NCI-H1105 treated with DMSO at 0.1 percent for 48 hours (cell line): ENCODE measurements at places on chromosomes 4 and X.

DNA sequence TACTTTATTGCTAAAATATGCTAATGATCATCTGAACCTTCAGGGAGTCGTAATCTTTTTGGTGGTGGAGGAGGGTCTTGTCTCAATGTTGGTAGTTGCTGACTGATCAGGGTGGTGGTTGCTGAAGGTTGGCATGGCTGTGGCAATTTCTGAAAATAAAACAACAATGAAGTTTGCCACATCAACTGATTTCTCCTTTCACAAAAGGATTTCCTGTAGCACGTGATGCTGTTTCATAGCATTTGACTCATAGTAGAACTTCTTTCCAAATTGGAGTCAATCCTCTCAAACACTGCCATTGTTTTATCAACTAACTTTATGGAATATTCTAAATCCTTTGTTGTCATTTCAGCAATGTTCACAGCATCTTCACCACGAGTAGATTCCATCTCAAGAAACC is 19.3 kb downstream of the DDIT4L start:
- no peak for DNase-seq

DNA sequence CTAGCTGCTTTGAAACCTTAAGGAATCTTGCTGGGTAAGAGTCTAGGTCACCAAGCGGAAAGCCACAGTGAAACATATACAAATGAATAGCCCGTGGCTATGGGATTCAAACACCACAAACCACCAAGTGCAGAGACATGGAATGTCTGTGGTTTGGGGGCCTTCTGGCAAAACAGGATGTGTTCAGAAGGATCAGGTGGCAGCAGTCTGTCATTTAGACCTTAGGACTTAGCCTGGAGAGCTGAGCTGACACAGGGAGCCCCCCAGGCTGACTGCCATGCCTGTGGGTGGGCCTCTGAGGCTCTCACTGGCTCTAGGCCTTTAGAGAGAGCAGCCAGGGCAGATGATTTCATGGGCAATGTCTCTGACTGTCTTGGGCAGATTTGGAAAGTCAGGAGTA is 225.6 kb downstream of the FBXW7 start:
- no peak for DNase-seq

DNA sequence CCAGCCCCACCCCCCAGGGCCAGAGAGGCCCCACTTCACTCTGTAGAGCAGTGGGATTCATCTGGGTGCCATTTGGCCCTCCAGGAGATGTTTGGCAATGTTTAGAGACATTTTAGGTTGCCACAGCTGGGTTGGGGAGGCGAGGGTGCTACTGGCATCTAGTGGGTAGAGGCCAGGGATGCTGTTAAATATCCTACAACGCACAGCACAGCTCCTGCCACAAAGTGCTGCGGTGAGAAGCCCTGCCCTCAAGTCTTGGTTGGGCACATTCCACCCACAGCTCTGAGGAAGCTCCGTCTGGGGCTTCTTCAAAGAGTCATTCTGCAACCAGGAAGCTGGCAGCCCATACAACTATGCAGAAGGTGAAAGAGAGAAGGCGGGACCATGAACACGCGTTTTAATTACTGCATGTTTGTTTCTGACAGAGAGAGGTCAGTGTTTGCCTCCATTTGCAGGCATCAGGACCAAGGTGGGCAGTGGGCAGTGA is 48.1 kb upstream of the FAM9C start:
- no peak for DNase-seq

DNA sequence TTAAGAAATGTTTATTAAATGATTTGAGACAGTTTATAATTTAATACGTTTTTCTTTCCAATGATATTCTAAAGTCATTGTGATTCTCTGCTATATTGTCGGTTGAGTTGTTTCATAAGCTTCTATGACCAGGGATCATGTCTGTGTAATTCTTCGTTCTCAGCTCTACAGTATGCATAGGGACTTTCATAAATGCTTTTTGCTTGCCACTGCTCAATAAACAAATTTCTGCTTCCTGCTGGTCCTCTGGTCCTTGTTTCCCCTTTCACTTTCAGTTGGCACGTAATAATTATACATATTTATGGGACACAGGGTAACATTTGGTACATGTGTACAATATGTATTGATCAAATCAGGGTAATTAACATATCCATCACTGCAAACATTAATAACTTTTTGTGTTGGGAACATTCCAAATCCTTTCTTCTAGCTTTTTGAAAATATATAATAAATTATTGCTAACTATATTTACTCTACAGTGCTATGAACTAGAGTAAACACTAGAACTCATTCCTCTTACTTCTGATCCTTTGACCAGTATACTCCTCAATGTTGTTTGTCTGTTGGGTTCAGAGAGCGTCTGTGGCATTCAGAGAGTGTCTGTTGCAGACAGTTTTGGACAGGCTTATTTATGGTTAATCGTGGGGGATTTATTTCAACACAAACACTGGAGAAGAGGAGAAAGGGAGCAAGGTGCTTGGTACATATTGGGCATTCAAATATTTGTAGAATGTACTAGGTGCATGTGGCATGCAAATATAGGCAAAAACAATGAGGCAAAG is 68.3 kb upstream of the SPANXB1 start:
- DNase-seq = no peak

- DNase-seq = no peak
Observed at GRCh38 chrX:12488771-12489170, 302.4 kb upstream of the PRPS2 start.

DNA sequence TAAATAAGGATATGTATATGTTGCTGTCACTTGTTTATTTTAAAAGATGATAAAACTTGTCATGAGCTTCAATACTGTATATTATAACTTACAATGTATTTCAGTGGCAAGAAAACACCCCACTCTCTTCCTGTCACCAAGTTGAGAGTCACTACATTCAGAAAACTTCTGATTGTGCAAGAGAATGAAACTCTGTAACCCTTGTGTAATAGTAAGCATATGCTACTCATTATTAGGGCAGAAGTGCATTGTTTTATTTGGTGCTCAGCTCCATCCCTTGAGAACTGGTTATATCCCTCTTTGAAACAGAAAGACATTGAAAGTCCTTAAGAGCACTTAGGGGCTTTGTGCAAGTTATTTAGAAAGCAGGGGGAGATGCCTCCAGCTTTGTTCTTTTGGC is 594.5 kb downstream of the ARAP2 start:
- no peak for DNase-seq

- no peak for DNase-seq
Observed at GRCh38 chr4:41285864-41286235, 29.1 kb downstream of the UCHL1 start.

- DNase-seq = no peak
Observed at GRCh38 chrX:65582450-65583082, 48.0 kb upstream of the LAS1L start.

DNA sequence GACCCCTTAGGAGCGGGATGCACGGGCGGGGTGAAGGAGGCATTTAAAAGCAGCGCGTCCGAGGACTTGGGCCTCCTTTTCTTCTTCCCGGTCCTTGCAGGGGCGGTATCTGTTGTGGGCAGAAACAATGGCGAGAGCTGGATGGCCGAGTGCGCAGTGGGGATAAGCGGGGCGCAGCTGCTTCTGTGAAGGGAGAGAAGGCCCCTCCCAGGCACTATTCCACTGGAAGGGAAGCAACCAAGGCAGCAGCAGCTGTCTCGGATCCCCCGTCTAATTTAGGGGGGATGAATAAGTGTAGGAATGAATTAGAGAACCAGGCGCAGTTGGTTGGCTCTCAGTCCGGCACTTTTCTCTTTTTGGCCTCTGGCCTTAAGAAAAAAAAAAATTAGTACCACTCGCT is 995 bp downstream of the SMARCA5 start:
- DNase-seq = peak; percentile 39

DNA sequence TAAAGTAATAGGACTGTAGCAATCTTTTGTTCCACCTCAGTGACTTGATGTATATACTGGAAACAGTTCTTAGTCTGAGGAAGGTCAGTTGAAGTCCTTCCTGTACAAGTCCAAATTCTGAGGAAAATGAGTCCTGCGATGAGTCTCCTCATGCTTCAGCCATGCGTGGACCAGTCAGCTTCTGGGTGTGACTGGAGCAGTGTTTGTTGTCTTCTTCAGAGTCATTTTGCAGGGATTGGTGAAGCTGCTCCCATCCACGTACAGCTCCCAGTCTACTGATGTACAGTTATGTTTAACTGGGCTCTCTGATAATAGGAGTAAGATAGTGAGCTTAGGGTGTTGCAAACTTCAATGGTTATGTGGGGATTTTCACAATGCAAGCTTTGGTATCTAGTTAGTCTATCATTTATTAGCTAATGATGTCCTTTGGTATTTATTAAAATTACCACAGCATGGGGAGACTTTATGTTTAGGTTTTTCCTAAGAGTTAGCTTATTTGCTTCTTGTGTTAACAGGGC is 3.4 kb downstream of the UGT2B17 start:
- DNase-seq = no peak

- DNase-seq = no peak
Observed at GRCh38 chrX:11756354-11757318, 1.4 kb upstream of the MSL3 start.

GRCh38 chrX:24902806-24903205 is 113.0 kb downstream of the ARX start:
- DNase-seq = no peak

DNA sequence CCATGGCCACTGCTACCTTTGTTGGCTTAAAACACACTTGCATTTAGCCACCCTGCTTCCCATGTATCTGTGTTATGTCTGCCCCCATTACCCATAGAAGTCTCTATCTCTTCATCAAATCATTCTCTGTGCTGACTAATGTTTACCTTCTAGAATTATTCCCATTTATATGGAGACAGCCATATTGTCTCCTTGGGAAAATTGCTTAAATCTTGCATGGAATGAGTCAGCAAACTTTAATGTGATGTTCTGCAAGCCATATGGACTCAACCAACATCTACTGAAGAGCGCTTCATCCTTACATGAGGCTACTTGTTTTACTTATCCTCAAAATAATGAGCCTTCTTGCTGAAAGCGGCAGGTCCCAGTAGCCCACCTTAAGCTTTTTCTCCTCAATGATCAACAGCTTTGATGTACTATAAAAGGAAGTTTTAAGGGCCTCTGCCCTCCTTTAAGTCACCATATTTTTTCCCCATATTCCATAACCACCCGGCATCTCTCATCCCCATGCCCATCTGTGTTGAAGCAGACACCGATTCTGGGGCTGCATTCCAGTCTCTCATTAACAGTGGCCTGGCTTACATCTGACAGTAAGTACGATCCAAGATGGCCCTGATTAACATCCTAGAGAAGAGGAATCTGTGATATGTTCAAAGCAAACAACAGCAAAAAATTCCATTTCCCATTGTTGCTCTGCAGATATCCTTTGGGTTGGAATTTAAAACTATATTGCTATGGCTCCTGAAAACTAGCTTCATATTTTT is 130.4 kb downstream of the ARHGAP6 start:
- DNase-seq = no peak

DNA sequence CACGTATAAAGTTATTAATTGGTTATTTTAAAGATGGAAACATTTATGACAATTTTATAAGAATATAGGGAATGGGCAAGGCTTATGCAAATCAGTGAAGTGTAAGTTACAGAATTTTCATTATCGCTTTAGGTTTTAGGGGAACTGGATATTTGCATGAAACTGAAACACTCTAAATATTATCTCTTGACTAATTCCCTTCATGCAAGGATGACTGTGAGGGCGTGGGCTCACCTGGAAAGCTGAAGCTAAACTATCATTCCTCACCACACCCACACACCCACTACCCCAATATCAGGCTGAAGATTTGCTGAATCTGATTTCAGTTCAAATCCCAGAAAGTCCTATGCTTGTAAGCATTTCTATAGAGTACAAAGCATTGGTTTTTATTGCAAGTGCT is 81.7 kb upstream of the ARHGAP24 start:
- no peak for DNase-seq

DNA sequence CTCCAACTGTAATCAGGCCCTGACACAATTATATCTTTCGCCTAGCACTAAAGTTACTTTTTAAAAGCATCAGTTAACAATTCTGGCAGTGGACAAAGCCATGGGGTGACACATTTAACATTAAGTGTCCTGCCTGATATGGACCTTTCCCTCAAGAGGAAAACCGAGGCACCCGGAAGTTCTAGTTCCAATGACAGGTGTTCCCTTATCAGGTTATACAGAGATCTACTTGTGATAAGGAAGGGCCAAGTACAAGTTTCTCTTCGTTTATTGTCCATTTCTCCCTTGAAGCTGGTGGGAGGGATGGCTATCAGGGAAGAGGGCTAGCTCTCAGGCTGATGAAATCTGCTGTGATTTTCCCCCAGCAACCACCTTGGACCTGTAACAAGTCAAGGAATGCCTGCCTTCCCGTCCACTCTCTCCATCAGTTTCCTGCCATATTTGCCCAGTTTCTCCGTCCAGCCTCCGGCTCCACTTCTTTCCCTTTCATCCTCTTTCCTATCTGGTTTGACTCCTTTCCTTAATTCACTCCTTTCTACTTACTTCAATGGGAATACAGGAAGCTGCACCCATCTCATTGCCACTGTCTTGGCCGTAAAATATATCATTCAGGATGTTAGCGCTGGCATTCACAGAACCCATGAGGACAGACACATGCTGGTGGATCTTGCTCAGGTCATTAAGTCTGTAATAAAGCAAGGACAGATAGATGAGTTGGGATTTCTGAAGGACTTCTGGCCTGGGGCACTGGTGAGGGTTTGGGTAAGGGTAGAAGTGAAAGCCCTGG is 95.0 kb downstream of the DGKK start:
- DNase-seq = no peak

GRCh38 chr4:20252656-20253282 is 1.1 kb downstream of the SLIT2 start:
- DNase-seq = peak; percentile 46

DNA sequence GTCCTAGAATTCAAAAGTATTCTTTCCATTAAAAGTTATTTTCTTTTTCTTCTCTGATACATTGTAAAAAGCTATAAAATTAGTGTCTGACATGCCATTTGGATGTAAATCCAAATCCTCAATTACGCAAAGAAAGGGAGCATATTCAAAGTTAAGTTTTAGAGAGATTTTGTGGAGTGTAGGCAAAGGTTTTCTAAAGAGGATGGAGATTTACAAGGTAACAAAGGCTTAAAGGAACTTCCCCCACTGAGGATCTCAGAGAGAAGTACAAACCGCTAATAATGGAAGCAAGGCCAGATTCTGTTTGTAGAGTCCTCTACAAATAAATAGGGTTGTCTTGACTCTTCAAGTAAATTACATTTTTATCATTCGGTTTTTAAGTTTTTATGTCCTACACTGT is 91.0 kb upstream of the MAPK10 start:
- DNase-seq = no peak

GRCh38 chr4:106370214-106370613 is 1.6 kb upstream of the GIMD1 start:
- DNase-seq = no peak

DNA sequence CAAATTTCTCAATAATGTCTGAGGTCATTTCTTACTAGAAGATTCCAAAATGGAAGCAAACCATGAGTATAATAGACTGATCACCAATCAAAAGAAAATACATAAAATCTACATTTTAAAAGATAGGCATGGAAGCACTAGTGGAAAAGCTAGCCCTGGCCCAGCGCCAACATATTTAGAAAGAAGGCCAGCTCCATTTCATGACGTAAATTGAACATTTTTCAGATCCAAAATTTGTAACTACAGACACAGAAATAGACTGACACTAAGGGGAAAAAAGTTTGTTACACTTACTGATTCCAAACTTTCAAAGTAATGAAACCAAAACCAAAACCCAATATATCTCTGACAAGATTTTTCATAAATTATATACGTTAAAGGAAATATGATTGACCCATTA is 117.7 kb downstream of the ADAMTS3 start:
- no peak for DNase-seq
